ENCODE measurements at places on chromosomes 13 and 19.

GRCh38 chr13:24272452-24273161 lies 36.8 kb upstream of the C1QTNF9 start:
- no peak for DNase-seq

DNA sequence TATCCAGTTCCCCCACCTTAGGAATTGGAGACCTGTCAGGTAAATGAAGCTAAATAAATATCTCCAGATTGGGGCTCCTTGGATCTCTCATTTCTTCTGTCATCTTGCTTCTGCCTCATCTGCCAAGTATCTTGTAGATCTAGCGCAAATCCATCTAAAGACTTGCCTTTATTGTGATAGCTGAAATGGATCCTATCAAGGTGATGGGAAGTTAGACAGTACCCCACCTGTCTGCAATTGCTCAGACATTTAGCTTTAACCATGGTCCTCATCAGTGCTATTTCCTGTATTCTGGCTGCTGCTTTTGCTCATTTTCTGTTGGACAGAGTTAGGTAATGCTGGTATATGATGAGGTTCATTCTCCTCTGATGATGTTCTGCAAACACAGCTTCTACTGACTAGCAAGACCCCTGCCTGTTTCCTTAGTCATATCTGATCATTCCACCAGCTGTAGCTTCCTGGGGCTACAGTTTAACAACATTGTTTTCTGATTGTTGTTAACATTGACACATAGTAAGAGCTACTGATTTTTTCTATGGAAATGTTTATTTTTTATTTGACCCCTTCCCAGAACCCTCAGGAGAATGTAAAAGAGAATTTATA lies 340.0 kb downstream of the DCT start:
- no peak for DNase-seq

- no peak for DNase-seq
Measured at GRCh38 chr13:43924549-43925245, 45.0 kb downstream of the LACC1 start.

DNA sequence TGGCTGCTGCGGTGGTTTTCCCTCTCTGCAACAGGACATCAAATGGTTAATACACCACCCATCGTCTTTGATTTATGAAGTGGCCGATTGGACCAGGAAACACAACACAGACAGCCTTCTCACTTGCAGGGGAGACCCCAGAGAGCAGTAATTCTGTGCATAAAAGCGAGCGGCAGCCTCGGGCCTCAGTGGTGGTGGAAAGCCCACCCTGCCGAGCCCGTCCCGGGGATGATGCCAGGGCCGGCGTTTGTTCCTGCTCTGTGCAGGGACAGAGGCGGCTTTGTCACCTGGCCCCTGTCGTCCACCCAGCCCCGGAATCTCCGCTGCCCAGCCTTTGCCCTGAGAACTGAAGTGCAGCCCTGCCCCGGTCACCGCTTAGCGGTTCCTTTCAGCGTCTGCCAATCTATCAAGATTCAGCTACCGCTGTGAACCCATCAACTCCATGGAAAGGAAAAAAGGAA lies 184.4 kb downstream of the TSHZ3 start:
- no peak for DNase-seq

DNA sequence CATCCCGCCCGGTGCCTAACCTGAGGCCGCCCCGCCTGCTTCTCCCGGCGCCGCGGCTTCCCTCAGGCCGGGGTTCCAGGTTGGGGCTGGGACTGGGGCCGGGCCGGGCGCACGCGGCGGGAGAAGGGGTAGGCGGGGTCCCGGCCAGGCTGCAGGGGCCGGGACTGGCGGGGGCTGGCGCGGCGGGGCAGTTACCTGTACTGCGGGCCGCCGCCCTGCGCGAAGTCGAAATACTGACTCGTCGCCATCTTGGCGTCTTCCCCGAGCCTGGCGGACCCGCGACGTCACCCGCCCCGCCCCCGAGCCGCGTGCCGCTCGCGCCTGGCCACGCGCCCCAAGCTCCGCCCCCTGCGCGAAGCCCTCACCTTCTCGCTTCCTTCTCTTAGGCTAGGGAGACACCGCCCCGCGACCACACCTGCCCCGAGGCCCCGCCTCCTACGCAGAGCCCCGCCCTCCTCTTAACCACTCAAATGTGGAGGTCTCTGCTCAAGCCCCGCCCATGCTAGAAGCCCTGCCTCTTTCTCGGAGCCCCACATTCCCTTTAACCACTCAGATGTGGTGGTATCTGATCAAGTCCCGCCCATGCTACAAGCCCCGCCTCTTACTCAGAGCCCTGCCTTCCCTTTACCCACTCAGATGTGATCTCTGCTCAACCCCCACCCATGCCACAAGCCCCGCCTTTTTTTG lies at the start of gene ZFR2:
ZFR2 (minus strand) TSS at position 269 of the 687 bp plus-strand sequence; CDS start at position 248, 21 bp downstream.
- DNase-seq: no peak

DNA sequence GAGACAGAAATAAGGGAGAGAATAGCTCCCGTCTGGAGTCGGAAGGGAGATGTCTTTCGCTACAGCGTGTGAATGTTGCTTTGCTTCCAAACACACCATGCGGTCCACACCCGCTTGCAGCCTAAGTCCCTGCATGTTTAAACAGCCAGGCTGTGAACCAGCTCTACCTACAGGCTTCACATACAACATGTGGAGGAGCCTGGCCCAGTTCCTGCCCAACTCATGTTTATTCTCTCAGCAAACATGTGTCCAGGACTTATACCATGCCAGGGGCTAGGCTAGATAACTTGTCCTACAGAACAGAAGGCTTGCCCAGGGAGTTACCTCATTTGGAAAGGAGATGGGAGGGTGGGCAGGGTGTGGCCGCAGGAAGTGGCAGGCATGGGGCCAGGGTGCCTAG lies 181.5 kb downstream of the FOXO1 start:
- DNase-seq: no peak

- no peak for DNase-seq
Measured at GRCh38 chr19:8127311-8127710, 22.1 kb downstream of the FBN3 start.

- DNase-seq: no peak
Measured at GRCh38 chr13:43808676-43809075, 21.9 kb upstream of the ENOX1 start.

Data from pancreas (tissue), 10 donors.